NCI-H1436 treated with DMSO at 0.1 percent for 48 hours (cell line): ENCODE measurements at places on chromosomes 12 and 14.
A peak's percentile ranks its signal among the peaks of the same experiment; 100 is the strongest.

DNA sequence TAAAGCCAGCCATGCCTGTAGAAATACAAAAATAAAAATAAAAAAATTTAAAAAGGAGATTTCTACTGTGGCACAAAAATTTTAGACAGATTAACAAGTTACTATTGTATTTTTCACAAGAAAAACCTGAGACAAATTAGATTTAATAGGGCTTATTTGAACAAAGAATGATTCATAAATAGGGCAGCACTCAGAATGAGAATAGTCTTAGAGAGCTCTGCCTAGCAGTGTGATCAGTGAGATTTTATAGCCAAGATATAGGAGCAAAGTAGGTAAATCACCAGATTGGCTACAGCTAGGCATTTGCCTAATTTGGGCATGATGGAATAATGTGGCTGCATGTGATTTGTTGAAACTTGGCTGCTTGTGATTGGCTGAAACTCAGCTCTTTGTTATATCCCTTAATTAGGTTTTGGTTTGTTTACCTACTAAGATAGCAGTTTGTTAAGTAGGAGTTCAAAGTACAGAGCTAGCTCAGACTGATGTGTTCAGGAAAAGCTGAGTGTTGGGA lies 279.7 kb upstream of the TMTC1 start:
- DNase-seq: no peak

- DNase-seq: no peak
Observed at GRCh38 chr14:80930836-80931389, 10.6 kb downstream of the CEP128 start.

- no peak for DNase-seq
Observed at GRCh38 chr12:120364487-120364886, 4.5 kb downstream of the MSI1 start.

DNA sequence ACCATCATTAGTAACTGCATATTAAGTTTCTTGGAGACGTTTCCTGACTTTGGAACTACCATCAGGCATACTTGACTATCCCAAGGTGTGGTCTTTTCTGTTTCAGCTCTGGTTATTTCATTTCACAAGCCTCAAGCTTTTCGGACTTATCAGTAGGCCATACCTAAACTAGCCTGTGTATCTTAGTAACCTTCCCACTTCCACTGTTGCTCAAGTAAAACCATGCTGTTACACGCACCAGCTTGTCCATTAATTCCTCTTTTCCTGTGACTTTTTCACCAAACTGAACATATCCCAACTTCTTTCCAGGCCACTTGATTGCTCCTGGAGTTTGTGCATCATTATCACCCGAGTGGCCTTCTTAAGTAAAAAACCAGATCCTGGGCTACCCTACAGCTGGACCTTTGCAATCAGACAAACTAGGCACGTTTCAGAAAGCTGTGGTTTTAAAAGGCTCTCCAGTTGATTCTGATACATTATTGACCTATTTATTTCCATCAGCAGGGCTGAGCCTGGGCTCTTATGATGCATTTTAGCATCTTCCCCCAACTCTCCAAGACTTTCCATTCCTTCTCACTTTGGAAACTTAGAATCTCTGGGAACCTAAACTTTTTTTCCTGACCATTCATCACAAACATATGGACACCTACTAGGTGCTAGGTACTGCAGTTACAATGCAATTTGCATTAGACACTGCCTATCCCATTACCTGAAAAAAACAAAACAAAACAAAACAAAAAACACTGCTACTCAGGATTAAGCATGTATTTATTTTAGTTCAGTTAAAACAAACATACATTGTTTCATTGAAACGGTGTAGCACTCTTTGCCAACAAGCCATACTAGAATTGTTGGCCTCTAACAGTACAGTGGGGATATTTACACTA lies 14.9 kb downstream of the SLC38A2 start:
- DNase-seq: no peak

GRCh38 chr12:116317986-116318575 lies 40.6 kb upstream of the MED13L start:
- no peak for DNase-seq

DNA sequence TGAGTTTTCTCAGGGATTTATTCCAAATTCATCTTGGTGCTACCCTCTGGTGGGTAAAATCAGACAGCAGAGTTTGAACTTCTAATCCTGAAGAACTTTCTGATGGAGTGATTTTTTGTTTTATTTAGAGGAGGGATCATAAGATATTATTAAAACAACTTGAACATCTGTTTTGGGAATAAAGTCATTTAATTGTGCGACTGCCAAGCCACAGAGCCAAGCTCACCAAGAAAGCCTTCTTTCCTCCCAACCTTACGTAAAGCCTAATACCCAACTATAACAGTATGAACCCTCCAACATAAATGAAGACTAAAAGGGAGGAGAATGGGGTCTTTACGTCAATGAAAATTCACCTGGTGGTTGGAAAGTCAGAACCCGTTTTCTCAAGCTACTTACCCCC lies 205.5 kb upstream of the IGF1 start:
- no peak for DNase-seq

- DNase-seq: no peak
Observed at GRCh38 chr14:72594099-72594901, 299.6 kb downstream of the DPF3 start.

GRCh38 chr14:85663256-85663655 lies 133.3 kb downstream of the FLRT2 start:
- DNase-seq: no peak

DNA sequence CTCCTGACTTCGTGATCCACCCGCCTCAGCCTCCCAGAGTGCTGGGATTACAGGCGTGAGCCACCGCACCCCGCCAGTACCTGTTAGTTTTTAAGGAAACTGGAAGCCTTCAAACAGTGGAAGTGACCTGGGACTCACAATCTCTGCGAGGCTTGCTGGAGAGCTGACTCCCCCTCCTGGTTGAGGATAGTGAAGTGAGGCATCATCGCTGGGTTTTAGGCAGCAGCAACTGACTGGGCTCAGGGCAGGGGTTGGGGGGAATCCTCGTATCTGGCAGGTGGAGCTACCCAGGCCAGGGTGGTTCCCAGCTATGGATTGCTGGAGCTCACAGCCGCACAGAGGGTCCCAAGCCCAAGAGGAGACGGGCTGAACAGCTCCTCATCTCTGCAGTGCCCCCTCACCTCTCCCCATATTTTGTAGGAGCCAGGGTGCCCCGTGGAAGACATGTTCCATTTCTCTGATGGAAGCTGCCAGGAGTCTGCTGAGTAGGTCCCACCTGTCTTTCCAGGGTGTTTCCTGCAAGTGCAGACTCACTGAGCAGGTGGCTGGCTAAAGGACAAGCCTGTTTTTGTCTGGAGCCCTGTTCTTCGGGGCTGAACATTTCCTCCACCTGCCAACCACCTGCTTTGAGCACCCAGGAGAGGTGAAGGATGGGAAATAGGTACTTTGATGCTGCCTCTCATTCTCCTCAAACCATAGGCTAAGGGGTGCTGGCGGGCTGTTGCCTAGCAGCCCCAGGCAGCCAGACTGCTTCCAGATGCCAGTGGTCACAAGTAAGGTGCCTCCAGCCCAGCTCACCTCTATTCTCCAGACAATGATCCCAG lies 3.1 kb downstream of the AVIL start:
- peak; percentile 30 for DNase-seq

- no peak for DNase-seq
Observed at GRCh38 chr12:118986050-118986449, 4.7 kb downstream of the SRRM4 start.
